MV-4-11 (cell line): ENCODE measurements at places on chromosomes 7 and 10.
A peak's percentile ranks its signal among the peaks of the same experiment; 100 is the strongest.

- DNase-seq: no peak
Measured at GRCh38 chr7:133770863-133771492, 356.2 kb upstream of the LRGUK start.

DNA sequence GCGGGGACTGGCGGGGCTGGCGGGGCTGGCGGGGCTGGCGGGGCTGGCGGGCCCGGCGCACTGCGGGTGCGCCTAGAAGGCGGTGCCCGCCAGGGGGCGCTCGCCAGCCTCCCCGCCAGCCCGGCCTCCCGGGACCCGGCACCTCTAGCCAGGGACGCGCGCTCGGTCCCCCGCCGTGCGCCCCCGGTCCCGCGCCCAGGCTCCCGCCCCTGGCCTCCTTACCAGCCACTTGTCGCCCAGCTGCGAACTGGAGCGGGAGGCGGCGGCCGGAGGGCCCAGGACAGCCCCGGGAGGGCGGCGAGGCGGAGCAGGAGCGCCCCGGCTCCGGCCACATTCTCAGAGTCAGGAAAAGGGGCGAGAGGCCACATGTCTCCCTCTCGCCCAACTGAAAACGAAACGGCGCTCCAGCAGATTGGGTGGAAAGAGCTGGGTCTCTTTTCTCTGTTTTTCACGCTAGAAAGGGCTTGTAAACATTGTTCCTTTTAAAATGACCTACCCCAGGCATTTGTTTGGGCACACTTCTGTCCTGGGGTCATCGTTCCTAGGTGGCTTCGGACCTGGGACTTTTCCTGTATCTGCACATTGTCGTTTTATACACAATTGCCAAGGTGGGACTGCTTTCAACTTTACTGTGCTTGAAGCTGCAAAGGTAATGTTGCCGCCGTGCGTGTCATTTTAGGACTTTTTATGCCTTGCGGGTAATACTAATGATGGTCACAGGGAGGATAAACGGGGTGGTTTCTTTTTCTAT lies 378 bp upstream of the PRKCQ start:
- peak; percentile 47 for DNase-seq

DNA sequence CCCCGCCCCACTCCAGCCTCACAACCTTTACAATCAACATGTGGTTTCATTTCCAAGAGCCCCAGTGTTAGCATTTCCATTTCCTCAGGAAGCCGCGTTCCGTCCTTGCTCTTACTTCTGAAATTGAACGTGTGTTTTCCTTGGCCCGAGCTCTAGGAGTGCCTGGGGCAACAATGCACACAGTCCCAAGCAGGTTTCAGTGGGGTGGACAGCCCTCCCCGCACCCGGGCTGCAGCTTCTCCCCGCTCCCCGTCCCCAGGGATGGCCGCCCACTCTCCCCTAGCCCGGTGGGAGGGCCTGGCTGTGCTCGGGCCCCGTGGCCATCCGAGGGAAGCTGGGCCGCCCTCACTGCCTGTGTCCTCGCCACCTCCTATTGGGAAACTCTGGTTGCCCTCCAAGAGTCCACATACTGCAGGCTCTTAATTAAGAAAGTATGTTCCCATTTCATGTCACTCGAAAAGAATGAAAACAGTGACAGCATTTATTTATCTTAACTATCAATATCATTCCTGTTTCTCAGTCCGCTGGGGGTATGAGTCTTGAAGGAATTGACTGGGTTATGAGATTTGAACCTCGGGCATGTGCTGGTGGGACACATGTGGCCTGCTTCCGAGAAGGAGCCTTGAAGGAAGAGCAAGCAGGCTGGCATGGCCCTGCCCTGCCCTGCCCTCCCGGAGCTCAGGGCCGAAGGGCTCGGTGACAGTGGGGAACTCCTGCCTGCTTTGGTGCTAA lies 163.8 kb downstream of the GRK5 start:
- no peak for DNase-seq

- peak; percentile 43 for DNase-seq
Measured at GRCh38 chr10:71234004-71234894, 21.9 kb downstream of the UNC5B start.

DNA sequence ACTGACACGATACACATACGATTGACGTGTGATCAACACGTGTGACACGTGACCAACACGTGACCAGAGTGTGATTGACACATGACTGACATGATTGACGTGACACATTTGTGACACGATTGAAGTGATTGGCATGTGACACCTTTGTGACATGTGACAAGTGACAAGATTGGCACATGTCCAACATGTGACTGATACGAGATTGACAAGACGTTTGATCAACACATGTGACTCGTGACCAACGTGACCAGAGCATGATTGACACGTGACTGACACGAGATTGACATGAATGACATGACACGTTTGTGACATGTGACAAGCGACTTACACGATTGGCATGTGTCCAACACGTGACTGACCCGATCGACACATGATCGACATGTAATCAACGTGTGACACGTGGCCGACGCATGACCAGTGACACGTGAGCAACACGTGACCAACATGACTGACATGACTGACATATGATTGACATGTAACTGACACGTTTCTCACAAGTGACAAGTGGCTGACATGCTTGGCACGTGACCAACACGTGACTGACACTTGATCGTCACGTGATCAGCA lies 22.0 kb downstream of the CRPPA start:
- no peak for DNase-seq

DNA sequence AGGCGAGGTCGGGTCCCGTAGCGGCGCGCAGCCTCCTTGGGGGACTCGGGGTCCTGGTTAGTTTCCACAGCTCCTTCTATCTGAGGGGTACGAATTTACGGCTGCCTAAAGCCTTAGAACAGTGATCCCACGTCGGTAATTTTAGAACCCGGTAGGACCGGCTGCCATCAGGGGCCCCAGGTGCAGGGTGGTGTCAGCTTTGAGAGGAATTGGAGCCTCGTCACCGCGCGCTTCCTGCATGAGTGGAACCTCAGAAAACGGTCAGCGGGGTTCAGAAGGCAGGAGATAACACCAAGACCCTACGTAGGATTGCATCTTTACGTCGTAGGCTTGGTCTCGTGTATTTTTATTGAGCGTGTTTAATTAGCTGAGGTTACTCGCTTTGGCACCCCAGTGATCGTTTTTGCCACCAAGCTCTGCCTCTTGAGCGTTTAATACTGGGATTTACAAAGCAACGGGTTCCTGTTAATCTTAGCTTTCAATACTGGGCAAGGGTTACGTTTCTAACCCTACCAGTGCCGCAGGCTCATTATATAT lies 443 bp downstream of the RNF32 start:
- no peak for DNase-seq

DNA sequence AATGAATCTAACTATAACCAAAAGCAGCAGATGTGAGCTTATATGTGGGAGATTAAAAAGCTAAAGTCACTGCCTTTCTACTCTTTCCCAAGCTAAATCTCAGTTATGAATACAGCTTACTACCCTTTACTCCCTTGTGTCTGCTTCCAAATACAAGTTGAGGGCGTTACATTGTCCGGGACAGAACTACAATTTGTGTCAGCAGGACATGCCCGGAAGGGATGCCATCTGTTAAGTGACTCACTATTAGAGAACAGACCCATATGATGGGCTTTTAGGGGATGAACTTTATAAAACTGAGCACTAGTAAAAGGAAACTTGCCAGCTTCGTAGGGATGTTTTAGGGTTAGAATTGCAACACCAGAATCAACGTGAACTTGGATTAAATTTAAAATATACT lies 299.7 kb upstream of the CSTF2T start:
- no peak for DNase-seq

DNA sequence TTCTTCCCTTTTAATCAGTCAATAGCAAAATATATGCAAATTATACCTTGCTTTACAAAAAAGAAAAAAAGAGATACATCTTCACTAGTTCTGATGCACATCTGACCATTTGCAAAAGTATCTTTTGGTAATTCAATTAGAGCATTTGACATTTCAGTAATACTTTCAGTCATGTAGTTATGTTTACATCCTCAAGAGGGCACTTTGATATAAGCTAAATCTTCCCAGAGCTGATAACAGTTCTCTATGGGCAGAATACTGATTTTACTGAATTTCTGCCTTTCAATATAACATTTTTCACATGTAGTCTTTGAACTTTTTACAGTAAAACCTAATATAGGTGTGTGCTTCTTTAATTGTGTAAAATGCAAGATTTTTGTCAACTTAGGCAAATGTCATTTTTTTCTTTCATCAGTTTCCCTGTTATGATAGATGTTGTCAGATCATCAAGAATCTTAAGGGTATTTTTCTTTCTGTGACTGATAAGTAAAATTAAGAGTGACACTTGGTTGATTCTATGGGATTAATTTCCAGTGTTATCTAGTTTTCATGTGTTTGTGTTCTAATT lies 703.5 kb upstream of the SEMA3D start:
- DNase-seq: peak; percentile 21

DNA sequence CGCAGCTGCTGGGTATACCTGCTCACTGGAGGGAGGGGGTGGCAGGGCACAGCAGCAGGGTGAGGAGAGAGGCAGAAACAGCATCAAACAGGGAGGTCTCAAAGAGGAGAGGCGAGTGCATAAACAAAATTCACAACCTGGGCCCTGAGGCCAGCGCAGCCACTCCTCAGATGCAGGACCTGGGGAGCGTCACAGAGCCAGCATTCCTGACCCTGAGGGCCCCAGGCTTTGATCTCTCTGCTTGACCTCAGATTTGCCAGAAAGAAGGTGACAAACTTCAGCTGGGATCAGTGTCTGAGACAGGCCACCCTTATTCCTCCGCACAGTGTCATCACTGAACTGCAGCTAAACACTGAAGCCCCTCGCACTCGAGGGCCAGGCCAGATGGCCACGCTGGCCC lies 25.6 kb downstream of the NOD1 start:
- no peak for DNase-seq

- no peak for DNase-seq
Measured at GRCh38 chr7:20320322-20320721, 10.4 kb upstream of the ITGB8 start.

DNA sequence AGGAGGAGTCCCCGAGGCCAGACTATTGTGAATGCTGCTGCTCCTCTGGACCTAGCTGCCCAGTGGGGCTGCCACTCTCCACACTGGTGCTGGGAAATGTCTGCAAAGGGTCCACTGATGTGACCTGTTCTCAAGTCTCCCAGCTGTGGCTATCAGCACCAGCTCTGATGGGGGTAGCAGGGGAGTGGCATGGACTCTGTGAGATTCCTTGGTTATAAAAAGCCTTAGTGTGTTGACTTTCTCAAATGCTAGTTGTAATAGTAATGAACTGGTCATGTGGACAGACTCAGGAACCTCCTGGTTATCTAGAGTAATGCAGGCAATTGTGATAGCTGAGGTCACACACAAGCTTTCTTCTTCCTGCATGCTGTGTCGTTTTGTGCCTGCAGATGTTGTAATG lies 34.1 kb upstream of the ARMC3 start:
- DNase-seq: no peak

DNA sequence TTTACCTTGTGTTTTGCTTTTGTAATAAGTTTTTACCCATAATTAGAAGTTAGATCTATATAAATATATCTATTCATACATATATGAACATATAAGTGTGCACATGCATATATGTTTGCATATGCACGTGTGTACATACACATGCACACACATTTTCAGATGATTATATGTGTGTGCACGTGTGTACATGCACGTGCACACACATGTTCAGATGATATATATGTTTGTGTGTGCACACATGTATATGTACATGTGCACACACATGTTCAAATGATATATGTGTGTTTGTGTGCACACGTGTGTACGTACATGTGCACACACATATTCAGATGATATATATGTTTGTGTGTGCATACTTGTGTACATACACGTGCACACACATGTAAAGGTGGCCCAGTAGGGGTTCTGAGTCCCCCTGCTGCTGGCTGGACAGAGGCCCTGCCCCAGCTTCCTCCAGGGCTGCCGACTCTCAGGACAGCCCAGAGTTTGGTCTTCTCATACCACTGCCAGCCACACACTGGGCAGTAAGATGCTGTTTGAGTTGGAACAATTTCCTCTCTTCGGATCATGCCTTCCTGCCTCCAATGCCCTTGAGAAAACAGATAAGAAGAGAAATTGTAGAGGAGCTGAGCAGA lies 252.3 kb upstream of the PPP2R2D start:
- DNase-seq: no peak

- DNase-seq: no peak
Measured at GRCh38 chr10:100114976-100115770, 33.5 kb upstream of the CPN1 start.

GRCh38 chr10:35388197-35388596 lies 51.9 kb downstream of the CCNY start:
- DNase-seq: no peak

DNA sequence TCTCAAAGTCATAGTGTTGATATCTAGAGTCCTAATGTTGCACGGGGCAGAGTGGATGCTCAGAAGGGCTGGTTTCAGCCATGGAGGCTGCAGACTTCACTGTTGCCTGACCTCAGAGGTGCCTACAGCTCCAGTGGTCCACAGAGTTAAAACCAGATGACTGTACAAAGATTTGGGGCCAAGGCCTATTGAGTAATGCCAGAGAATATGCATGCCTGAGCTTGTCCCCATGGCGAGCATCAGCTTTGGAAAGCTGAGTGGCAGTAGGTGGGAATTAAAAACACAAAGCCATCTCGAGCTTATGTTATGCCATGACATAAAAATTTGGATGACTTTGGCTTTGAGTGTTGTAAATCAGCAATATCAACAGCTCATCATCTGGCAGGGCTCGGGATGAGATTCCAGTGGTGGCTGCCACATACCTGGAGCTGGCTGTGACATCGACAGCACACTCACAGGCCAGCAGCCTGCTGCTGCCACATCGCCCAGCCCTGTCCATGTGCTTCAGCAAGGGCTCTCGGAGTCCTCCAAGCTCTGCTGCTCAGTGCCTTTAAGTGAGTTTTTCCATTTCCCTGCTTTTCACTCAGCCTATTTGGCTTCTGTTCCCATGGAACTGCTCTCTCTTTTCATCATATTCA lies 379.6 kb downstream of the TNS3 start:
- no peak for DNase-seq

DNA sequence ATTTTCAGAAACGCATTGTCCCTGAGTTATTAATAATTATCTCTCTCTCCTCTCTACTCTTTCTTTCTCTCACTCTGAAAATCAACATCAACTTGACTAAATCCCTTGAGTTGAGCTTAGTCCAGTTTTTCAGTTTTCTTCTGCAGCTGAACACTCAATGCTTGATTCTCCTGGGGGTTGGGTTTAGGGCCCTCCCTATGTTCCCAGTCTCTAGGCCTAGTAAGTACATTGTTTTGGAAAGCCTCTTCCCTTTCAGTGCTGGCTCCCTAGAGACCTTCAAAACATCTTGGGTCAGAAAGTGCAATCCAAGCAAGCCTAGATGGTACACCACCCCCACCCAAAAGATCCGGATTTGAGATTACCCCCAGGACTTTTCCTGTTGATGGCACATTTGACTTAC lies 488.5 kb downstream of the LRMDA start:
- DNase-seq: no peak

DNA sequence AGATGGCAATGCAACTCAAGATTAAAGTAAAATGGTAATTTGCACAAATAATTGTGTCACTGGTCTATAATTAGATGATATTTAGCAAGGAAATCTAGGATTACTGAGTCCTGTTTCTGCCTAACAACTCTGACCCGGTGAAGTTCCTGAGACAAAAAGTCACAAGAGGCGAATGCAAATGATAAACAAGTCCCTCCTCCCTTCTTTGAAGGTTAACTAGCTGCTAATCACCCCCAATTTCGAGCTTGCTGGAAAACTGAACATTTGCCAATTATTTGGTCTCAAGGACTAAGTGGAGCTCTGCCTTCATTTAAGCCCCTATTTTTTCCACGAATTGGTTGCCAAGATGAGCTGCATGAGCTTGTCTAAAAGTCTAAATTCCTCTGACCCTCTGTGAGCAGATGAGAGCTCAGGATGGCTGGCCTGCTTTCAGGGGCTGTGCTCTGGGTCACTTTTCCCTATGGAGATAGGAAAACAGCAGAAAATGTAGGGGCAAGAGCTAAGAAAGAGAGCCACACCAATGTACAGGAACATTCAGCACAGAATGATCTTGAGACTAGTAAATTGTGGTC lies 127.3 kb downstream of the MBL2 start:
- no peak for DNase-seq
